T47D (cell line): ENCODE measurements at places on chromosomes 3 and 15.

GRCh38 chr3:26750263-26750662 lies 127.7 kb downstream of the LRRC3B start:
- no peak for DNase-seq

- no peak for DNase-seq
These were observed 50.5 kb upstream of the FBN1 start for GRCh38 chr15:48695827-48696573.

DNA sequence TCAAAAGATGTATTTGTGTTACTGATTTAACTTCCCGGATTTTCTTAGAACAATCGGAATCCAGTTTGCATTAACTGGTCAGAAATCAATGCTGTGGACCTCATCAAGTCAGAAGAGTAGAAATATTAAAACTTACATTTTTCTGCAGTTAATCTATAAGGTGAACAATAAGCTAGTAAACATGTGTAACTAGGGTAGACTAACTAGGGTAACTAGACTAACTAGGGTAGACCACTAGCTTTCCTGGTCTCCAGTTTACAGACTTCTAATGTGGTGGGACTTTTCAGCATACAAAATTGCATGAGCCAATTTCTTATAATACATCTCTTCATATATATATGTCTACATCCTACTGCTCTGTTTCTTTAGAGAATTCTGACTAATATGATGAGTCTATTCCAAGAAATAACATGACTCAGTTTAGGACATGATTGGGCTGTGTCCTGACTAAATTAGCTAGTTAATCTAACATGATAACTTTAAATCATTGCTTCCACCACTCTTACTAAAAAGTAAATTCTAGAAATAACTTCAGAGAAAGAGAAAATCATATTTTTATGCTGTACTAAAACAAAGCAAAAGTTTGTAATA lies 5.3 kb downstream of the PLSCR2 start:
- DNase-seq = no peak

GRCh38 chr3:111812701-111813100 lies 46.4 kb upstream of the PHLDB2 start:
- DNase-seq = no peak

DNA sequence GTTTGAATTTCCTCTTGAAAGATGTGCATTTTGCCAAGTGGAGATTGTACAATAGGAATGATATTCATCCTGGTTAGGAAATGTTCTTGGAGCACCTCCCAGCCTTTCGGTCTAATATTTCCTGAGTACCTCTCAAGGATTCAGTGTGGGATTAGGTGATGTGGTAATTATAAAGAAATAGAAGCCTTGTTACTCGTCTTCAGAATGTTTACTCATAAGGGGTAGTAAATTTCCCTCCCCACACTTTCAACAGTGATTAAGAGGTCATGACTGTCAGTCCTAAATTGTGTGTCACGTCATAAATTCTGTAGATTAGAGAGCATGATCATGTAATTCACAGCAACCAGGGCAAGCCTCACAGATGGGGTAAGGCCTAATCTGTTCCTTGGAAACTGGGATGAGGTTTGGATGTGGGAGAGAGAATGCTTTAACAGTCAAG lies 633.1 kb upstream of the TBL1XR1 start:
- DNase-seq = no peak

GRCh38 chr15:36877796-36878683 lies 222.3 kb downstream of the MEIS2 start:
- DNase-seq = no peak

GRCh38 chr3:42438758-42439157 lies 28.3 kb upstream of the LYZL4 start:
- DNase-seq = no peak
